NCI-H510A treated with DMSO at 0.1 percent for 48 hours (cell line): ENCODE measurements at places on chromosomes 4 and X.

DNA sequence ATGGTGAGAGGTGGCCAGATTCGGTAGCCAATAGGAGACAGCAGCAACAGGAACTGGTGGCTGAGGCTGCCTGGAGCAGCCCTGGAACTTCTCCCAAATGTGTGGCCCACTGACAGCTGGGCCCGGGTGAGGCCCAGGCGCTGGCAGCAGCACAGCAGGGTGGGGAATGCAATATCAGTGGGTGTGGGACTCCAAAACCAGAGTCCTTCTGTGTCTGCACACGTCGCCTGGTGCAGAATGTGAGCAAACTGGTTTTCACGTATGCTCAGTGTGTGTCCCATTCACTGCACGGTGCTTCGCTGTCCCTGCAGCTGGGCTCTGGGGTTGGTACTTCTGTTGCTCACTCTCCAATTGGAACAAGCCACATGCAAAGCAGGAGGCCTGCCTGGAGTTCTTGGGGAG, 14.4 kb upstream of the CENPU start:
- no peak for DNase-seq

DNA sequence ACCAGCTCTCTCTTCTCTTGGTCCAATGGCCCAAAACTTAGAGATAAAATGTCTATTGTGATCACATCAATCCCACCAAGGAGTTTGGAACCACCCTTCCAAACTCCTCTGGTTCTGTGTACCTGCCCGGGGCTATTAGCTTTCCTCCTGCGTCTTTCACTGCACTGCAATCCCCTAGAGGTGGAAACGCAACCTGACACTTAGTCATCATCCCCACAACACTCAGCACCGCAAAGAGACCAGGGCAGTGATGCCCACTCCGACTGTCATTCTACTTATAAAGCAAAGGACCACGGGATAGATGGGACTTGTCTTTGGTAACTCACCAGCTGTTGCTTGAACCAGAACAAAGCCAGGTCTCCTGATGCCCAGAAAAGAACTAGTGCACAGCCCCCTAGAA, 22.0 kb downstream of the AFAP1 start:
- DNase-seq = no peak

DNA sequence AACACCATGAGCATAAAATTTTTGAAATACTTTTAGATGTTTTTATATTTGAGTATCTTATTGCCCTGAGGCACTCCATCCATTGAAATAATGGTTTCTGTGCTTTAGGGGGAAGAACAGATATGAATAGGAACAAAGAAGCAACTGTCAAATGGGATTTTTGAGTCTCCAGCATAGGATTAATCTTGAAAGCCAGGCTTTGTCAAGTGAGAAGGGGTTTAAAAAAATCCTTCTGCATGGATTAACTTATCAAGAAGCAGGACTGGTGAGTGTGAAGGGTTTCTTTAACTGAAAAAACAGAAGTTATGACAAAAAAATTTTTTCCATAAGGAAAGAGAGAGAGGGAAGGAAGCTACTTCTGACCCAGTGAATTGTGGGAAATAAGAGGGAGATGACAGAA, 7.6 kb upstream of the NUDT9 start:
- no peak for DNase-seq

DNA sequence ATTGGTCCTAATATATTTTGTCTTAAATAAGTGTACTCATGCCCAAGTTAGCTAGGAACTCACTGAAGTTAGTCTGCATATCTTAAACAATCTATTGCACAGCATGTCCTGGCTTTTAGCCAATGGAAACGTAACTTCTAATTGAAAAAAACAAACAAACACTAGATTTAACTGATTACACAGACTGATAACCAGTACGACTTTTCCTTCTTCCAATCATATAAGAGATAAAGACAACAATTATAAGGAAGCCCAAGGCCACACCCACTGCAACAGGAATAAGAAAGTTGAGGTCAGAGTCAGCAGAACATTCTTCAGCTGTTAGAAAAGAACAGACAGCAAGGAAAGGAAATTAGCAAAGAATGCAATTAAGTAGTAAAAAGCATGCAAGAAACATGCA, 40.8 kb downstream of the LAMP2 start:
- no peak for DNase-seq

DNA sequence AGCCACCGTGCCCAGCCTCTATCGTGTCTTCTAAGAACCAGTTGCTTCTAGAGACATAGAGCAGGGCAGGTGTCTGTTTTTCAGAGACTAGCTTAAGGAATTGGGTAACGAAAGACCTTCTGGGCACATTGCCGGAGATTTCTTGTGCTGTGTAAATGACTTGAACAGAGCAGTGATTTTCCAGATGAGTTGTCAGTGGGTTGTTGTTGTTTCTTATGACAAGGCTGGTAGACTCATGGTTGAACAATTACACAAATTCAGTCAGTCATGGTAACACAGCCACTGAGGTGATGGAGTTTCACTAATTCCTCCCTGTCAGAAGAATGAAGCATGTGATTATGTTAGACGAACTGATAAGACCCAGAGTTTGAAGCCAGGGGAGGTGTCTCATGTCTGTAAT, 20.5 kb upstream of the DDX3X start:
- no peak for DNase-seq
